ENCODE measurements at places on chromosomes 7 and 10. TPM values are rescaled to one million over a fixed set of nuclear protein-coding genes. Genes with fewer than 3 reads are reported as not detected.

PON1 gene
- not detected for total RNA-seq

ALOX5 gene
- total RNA-seq, result 3.2 TPM

ADGRA1 gene
- total RNA-seq, result not detected

HHEX gene
- total RNA-seq, result 2.1 TPM

SPDYE5 gene
- total RNA-seq, result not detected

SAMD9L gene
- 3.7 TPM for total RNA-seq

GFRA1 gene
- 5.1 TPM for total RNA-seq

- no peak for DNase-seq
Measured at GRCh38 chr10:129280908-129281586, 186.0 kb upstream of the MGMT start.

- no peak for DNase-seq
Measured at GRCh38 chr10:680745-681144, 8.7 kb downstream of the DIP2C start.

DNA sequence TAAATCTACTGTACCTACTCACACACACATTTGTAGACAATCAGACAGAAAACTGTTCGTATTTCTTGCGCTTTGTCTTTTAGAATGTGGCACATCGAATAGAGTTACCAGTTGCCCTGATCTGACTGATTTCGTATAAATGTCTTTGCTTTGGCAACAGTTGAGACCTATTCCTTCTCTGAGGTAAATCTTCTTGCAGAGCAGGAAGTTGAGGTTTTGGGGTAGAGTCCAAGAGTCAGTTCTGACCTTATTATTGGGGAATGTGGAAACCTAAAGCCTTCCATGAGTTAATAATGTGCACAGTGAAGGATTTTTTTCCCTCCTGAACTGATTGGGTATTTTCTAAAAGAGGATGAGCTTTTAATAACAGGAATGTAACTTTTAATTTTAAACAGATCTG is 135.3 kb downstream of the KIAA1217 start:
- DNase-seq, result no peak

- no peak for DNase-seq
Measured at GRCh38 chr7:43303740-43304241, 191.3 kb downstream of the HECW1 start.

GRCh38 chr10:811379-812175 is 119.9 kb downstream of the LARP4B start:
- DNase-seq, result no peak

GRCh38 chr7:35866186-35866585 is 65.3 kb downstream of the SEPTIN7 start:
- DNase-seq, result no peak

DNA sequence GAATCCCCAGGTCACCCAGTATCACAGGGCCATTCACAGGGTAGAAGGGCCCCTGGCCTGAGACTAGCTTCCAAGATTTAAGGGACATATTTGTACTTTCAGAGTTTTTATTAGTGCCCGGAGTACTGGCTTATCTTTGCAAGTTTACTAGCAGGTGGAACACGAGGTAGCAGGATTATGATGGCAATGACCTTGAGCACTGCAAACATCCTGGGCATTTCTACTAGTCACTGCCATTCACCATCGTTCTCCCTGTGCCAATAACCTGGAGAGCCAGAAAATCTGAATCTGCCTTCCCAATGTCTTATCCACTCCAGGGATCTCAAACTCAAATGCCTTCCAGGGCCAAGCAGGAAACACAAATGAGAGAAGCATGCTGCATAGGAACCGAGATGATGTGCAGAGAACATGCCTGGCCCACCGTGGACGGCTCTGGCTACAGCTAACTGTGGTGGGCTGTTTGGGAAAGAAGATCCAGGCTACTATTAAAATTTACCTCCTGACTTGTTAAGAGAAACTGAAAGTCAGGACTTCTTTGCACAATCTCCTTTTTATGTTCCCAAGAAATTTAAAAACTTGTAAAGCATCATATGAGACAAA is 16.7 kb downstream of the FAM53B start:
- DNase-seq, result no peak

DNA sequence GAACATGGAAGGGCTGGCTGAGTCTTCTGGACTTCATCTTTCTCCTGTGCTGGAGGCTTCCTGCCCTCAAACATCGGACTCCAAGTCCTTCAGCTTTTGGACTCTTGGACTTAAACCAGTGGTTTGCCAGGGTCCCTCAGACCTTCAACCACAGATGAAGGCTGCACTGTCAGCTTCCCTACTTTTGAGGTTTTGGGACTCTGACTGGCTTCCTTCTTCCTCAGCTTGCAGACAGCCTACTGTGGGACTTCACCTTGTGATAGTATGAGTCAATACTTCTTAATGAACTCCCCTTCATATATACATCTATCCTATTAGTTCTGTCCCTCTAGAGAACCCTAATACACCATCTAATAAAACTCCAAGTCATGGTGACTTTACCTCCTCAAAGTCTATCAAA is 4.0 kb upstream of the CLEC5A start:
- DNase-seq, result no peak

GRCh38 chr10:101131962-101132635 is 999 bp downstream of the TLX1 start:
- DNase-seq, result no peak

DNA sequence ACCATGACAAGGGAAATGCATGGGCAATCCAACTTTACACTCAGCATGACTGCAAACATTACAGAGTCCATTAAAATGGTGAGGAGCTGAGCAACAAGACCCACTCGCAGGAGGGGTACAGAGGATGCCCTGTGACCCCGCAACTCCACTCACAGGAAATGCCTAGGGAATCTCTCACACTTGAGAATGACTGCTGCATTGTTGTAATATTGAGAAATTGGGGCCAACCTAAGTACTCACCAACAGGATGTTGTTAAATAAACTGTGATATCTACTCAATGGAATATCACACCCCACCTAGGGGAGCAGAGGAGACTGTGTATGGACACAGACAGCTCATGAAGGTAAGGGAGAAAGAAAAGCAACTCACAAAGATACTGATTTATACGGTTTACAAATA is 53.4 kb upstream of the CAMK2B start:
- DNase-seq, result no peak

DNA sequence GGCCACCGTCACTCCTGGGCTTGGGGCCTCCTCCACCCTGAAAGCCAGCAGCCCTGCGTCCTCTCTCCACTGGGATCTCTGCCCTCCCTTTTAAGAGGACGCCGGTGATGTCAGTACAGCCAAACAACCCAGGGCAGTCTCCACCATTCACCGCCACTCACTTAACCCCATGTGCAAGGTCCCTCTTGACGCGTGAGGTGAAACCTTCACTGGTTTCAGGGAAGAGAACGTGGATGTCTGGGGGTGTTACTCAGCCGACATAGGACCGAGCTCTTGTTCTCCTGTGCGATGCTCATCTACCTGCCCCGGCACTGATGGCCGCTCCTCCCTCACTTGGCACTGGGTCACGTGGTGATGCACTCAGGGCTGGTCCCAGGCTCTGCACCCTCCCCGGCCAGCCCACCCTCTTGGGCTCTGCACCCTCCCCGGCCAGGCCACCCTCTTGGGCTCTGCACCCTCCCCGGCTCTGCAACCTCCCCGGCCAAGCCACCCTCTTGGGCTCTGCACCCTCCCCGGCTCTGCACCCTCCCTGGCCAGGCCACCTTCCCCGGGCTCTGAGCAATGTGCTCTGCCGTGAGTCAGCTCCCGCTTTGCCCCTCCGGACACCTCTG is 36.1 kb downstream of the ADGRA1 start:
- no peak for DNase-seq

DNA sequence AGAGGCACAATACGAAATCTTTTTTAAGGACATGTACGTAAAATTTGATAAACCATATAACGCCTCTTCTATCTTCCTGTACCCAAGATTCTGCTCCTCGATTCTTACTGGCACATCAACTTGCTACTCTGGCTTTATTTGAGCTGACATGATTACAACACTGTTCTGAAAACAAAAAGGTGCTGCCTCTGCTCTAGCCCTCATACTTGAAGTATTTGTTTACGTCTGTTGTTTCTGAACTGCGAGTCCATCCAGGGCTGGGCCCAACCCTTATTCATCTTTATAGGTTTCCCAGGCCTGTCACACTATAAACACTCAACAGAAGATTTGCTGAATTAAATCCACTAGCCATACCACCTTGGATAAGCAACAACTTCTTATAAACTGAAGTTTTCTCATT is 96.2 kb upstream of the SVIL start:
- no peak for DNase-seq

DNA sequence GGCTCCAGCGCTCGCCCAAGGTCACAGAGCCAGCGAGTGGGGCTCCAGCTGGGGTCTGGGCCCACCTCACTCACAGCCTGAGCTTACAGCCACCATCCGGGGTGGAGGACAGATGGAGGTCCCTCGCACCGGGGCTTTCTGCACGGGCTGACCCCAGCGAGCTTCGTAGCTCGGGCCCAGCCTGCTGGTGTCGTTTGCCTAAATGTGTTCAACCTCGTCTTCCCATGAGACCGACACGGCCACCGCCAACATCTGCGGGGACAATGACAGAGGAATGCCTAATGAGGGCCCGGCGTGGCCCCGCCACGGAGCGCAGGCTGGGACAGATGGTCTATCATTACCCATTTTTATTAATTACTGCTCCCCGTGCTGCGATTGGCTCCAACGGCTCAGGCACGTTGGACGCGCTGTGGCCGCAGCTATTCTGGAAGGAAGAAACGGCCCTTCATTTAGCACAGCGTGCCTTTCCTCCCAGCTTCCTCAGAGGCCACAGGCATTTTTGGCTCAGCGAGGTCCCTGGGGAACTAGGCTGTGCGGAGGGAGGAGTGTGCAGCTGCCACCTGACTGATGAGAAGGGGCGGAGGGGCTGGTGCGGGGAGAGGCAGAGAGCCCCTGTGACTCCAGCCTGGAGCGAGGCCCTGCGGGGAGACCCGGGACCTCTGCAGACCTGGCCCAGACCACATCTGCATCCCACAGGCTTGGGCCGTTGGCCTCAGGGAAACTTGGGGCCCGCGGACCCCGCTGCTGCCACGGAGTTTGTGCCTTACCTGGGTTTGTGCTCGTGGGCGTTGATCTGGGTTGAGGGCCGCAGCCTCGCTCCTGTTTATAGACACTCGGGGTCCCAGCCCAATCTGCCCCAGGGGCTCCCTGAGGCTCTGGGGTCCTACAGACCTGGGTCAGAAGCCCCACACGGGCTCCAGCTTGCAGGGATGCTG is 22.9 kb upstream of the ELFN1 start:
- peak; percentile 40 for DNase-seq

- no peak for DNase-seq
Measured at GRCh38 chr10:3455385-3456334, 283.1 kb upstream of the PITRM1 start.

GRCh38 chr7:37382546-37383088 is 66.0 kb downstream of the ELMO1 start:
- no peak for DNase-seq

- DNase-seq, result no peak
Measured at GRCh38 chr10:90674928-90675327, 182.9 kb downstream of the HTR7 start.

DNA sequence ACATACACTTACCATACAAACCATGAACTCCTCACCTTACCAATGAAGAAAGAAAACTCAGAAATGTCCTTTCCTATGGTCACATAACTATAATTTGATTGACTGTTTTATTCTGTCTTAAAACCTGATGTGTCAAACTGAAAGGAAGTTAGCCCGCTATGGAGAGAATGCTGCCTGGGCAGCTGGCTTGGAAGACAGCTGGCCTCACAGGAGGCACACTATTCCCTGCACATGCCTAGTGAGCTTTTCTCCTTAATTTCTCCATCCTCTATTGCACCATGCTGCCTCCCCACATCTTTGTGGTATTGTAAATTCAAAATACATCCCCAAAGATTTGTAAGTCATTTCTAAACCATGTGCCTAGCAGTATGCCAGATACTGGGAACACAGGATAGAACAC is 163.3 kb downstream of the STK31 start:
- no peak for DNase-seq

GRCh38 chr10:103739039-103739764 is 116.2 kb downstream of the SH3PXD2A start:
- no peak for DNase-seq

DNA sequence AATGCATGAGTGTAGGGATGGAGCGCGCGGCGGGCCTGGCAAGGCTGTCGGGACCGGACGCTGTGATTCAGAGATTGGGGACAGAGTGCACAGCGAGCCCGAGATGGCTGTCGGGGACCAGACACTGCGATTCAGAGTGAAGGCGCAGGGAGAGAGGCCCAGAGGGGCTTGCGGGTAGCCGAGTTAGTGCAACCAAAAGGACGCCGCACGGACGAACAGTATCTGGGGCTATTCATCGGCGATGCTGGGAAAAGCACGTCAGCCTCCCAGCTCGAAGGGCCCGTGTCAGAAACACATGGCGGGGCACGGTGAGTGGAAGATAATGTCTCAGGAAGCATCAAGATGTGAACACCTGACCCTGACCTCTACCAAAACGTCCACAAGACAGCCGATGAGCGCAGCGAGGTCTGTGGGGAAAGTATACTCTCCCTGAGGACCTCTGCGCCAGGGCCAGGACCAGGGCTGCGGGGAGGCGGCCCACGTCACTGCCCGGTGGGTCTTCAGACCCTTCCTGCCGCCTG is 215.8 kb downstream of the ZMYND11 start:
- DNase-seq, result no peak

GRCh38 chr7:99313204-99313573 is 12.5 kb upstream of the ARPC1A start:
- DNase-seq, result no peak
